Activated CD4-positive, alpha-beta T cell treated with anti-CD3 and anti-CD28 coated beads for 36 hours (primary cell): ENCODE measurements at places on chromosomes 3 and 15.

- H3K27ac ChIP-seq, result no peak overlapping the region
- no peak for DNase-seq
- H3K4me1 ChIP-seq, result no peaks in the 10 kb centered on the region
- peaks cover 3% of the 10 kb centered on the region for H3K27me3 ChIP-seq
- H3K4me3 ChIP-seq, result no peak overlapping the region
- H3K36me3 ChIP-seq, result no peaks in the 10 kb centered on the region
Observed at GRCh38 chr3:141202682-141203081, 28.9 kb upstream of the PXYLP1 start.

GRCh38 chr3:178603735-178604134, 67.5 kb downstream of the KCNMB2 start:
- H3K27me3 ChIP-seq, result peaks cover 10% of the 10 kb centered on the region
- H3K4me1 ChIP-seq, result no peaks in the 10 kb centered on the region
- H3K27ac ChIP-seq, result no peak overlapping the region
- DNase-seq, result no peak
- H3K4me3 ChIP-seq, result no peak overlapping the region

GRCh38 chr15:65690778-65691177, 69.0 kb downstream of the SLC24A1 start:
- peaks cover 59% of the 10 kb centered on the region for H3K36me3 ChIP-seq
- H3K27ac ChIP-seq, result no peak overlapping the region
- H3K4me1 ChIP-seq, result peaks cover 9% of the 10 kb centered on the region
- H3K4me3 ChIP-seq, result no peak overlapping the region

DNA sequence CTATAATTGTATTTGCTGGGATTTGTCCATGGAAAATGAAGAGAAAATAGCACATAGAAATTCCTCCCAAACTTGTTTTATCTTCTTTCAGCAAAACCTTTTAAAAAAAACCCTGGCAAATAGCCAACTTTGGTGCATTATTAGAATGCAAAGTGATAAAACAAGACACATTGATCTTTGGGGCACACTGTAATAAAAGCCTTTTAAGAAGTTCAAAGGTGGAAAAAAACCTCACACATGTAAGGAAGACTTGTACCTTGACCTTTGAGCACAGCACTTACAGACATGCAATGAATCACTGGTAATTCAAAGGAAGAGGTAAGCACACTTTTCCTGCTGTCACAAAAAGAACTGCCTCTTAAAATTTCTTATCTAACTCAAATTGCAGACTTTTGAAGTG, 8.0 kb upstream of the MORC1 start:
- H3K4me1 ChIP-seq, result no peaks in the 10 kb centered on the region
- H3K36me3 ChIP-seq, result peaks cover 2% of the 10 kb centered on the region
- no peak overlapping the region for H3K4me3 ChIP-seq
- no peaks in the 10 kb centered on the region for H3K27me3 ChIP-seq
- no peak for DNase-seq

GRCh38 chr15:38085931-38086568, 151.6 kb downstream of the TMCO5A start:
- DNase-seq, result no peak
- H3K36me3 ChIP-seq, result no peaks in the 10 kb centered on the region
- H3K4me3 ChIP-seq, result no peak overlapping the region
- peaks cover 13% of the 10 kb centered on the region for H3K27me3 ChIP-seq
- H3K4me1 ChIP-seq, result peaks cover 11% of the 10 kb centered on the region

DNA sequence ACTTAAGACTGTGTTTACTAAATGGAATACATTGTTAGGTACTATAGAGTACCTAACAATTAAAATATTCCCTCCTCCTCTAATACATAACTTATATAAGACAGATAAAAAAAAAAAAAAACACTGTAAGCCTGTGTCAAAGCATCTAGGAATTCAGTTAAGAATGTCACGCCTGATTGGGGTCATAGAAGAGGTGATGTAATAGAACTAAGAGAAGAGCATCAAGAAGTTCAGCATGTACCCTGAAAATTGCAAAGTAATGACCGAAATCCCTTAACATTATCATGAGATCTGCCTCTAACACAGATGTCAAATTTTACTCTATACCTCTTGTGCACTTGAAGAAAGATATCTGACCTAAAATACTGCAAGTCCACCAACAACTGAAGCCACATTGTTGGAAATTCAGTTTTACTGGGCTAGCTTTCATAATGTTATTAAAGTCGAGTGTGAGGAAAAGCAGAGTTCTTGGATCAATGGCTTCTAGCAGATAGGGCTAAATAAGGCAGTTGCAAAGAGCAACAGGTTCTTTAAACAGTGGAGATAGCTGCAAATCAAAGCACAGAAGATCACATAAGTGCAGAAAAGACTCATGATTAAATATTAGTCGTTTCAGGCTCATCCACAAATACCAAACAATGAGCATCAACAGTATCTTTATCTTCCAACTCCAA, 75.0 kb downstream of the TBL1XR1 start:
- H3K36me3 ChIP-seq, result peaks cover 25% of the 10 kb centered on the region
- H3K4me1 ChIP-seq, result peaks cover 90% of the 10 kb centered on the region
- DNase-seq, result no peak
- no peak overlapping the region for H3K4me3 ChIP-seq

- no peak overlapping the region for H3K27ac ChIP-seq
- peaks cover 5% of the 10 kb centered on the region for H3K4me1 ChIP-seq
- H3K27me3 ChIP-seq, result no peaks in the 10 kb centered on the region
- H3K36me3 ChIP-seq, result no peaks in the 10 kb centered on the region
- DNase-seq, result peak; percentile 1
- H3K4me3 ChIP-seq, result no peak overlapping the region
Observed at GRCh38 chr15:41981371-41982132, 9.2 kb upstream of the EHD4 start.

DNA sequence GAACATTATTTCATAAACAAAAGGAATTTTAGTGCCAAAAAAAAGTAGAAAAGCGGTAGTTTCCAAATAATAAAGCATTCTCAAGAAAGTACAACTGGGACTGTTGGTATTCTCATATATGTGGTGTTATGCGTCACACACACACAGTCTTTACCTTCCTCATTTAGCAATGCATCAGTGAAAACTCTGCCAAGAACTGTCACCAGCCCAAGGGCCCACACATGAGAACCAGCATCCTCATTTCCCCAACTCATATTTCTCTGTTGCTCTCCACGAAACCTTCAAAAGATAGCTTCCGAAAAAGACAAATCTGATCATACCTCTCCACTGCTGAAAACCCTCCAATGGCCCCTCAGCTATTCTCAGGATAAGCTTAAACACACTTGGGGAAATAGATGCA, 150.7 kb downstream of the CADPS start:
- no peak overlapping the region for H3K27ac ChIP-seq
- H3K4me3 ChIP-seq, result no peak overlapping the region
- no peaks in the 10 kb centered on the region for H3K4me1 ChIP-seq

- H3K4me1 ChIP-seq, result peaks cover 29% of the 10 kb centered on the region
- DNase-seq, result no peak
- H3K36me3 ChIP-seq, result peaks cover 14% of the 10 kb centered on the region
- H3K27ac ChIP-seq, result peak overlapping the region; percentile 92
- H3K27me3 ChIP-seq, result peaks cover 1% of the 10 kb centered on the region
Observed at GRCh38 chr15:25439369-25439836, 579 bp upstream of the UBE3A start.

DNA sequence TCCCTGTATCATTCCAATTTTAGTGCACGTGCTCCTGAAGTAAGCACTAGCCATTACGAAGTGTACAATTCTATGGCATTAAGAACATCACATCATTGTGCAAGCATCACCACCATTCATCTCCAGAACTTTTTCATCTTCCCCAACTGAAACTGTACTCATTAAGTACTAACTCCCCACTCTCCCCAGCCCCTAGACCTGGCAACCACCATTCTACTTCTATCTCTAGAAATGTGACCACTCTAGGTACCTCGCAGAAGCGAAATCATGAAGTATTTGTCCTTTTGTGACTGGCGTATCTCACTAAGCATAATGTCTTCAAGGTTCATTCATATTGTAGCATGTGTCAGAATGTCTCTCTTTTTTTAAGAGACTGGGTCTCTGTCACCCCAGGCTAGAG, 11.4 kb downstream of the PPP1R2 start:
- DNase-seq, result no peak
- no peak overlapping the region for H3K4me3 ChIP-seq
- H3K27ac ChIP-seq, result peak overlapping the region; percentile 47
- peaks cover 37% of the 10 kb centered on the region for H3K36me3 ChIP-seq

DNA sequence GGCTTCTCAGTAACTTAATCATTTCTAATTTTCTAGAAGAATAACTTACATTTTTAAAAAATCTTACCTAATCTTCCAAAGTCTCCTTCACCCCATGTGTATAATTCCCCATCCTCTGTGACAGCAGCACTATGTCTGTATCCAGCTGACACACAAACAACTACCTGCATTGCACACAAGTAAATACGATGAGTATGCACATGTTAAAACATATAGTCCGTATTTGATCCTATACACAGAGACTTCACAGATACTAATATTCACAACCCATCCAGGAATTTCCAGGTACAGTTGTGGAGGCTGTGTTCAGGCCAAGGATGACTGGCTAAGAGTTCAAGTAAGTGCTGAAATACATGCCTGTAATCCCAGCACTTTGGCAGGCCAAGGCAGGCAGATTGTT, 78.6 kb downstream of the HERC1 start:
- H3K27me3 ChIP-seq, result no peaks in the 10 kb centered on the region
- H3K27ac ChIP-seq, result no peak overlapping the region
- H3K36me3 ChIP-seq, result peaks cover 15% of the 10 kb centered on the region
- no peaks in the 10 kb centered on the region for H3K4me1 ChIP-seq
- no peak overlapping the region for H3K4me3 ChIP-seq
